ENCODE measurements at places on chromosomes 7 and 10.

GRCh38 chr7:17242504-17242903 is 55.9 kb upstream of the AHR start:
- no peak for DNase-seq

DNA sequence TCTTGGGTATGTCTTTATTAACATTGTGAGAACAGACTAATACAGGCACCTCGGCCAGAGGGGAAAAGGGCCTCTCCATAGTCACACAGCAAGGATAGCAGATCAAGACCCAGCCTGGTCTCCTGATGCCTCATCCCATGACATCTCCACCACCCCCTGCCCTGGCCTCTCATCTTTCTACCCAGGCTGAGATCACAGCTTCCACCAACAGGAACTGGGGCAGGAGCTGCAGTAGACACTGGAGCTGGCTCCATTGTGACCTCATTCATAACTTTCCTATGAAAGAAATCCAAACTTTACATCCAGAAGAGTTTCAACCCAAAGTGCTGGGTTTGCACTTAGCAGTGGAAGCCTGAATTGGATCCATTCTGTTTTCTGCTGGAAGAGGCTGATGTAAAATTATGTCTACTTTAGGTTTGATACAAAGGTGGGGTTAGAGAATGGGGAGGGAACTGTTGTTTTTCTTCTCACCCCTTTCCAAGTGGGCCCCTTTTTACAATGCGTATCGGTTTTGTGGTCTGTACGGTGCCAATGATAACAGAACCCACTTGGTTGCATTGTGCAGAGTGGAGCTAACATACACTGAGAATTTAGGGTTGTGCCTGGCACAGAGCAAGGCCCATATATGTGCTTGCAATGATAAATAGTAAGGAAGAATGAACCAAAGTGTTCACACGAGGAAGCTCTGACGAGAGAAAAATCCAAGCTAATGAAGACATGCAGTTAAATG is 28.6 kb upstream of the INSIG1 start:
- DNase-seq: no peak

DNA sequence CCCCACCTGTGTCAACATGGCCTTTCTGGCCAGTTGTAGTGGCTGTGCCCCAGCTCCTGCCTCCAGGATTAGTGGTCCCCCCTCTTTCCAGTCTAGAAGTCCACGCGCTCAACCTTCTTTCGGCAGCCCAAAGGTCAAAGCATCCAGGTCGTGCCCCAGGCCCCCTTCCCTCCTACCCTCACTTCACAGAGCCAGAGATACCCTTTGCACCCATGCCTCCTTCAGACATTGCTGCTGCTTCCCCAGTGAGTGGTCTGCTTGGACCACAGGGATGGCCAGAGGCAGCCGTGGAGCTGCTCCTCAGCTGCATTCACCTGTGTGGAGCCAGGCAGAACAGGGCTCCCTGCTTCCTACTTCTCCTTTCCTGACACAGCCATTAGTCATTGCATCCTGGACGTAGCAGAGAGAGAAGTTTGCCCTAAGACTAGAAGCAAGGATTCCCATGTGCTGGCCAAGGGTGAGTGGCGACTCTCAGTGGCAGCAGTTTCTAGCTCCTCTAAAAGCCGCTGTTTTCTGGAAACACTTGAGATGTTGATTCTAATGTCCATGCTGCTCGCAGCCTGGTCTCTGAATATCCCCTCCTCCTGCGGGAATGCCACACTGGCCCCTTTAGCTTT is 243.1 kb upstream of the SHH start:
- DNase-seq: no peak

GRCh38 chr10:79984851-79985250 is 35.9 kb upstream of the SFTPD start:
- peak; percentile 1 for DNase-seq

DNA sequence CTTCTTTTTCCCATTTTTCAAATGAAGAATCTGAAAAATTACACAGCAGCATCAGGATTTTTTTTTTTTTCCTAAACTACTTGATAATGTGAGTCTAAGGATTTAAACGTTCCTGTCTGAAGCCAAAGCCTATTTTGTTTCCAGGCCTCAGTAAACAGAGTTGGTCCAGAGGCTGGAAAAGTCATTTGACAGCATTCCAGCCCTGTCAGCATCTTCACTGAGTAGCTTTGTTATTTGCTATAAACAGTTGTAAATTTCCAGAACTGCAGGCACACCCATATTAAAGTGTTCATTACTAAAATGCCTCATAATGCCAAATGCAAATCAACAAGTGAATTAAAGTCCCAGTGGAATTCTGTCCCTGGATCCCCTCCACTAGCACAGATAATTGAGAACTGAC is 35.5 kb upstream of the KMT2E start:
- no peak for DNase-seq

DNA sequence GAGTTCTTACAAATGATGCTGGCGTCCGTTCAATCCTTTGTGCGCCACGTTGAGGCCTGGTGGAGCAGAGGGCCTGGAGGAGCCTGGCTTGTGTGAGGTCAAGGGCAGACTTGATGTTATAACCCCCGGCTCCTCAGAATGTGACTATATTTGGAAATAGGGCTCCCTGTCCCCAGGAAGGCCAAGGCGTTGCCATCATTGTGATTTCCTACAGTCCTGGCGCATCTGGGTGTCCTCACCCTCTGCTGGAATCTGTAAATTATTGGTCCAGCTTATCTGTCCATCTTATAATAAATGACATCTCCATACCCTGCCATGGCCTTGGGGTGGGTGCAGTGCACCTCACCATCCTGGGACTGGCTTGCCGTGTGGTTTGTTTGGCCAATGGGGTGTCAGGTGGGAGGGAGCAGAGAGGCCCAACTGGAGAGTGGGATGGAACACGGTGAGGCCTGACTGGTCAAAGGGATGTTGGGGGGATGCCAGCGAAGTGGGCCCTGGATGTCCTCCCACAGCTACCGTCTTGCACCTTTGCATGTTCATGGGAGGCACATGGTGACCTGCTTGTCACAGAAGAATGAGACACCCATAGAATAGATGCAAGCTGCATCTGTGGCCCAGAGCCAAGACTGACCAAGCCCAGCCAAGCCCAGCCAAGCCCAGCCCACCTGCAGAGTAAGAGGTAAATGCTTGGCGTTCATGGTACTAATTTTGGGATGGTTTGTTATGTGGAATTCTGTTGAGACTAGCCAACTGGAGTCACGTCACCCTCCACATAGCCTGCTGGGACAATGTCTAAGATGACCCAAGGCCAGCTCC is 11.1 kb upstream of the LRRC27 start:
- no peak for DNase-seq

DNA sequence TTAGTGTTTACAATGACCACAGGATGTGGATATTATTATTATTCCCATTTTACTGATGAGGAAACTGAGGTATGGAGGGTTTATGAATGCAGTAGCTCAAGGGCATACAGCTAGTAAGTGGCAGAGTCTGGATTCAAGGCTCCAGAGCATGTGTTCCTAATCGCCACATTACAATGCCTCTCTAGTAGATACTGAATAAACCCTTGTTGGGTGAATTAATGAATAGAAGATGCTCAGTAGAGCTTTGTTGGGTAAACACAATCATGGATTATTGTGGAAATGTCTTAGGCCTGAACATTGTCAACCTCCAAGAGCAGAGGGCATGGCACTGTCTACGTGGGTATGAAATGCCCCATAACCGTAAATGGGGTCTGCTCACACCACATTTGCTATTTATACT is 545.3 kb downstream of the LRMDA start:
- DNase-seq: no peak

GRCh38 chr7:85290269-85290668 is 103.4 kb upstream of the SEMA3D start:
- no peak for DNase-seq

GRCh38 chr7:68542831-68543230 is 1055.4 kb upstream of the AUTS2 start:
- DNase-seq: peak; percentile 37

DNA sequence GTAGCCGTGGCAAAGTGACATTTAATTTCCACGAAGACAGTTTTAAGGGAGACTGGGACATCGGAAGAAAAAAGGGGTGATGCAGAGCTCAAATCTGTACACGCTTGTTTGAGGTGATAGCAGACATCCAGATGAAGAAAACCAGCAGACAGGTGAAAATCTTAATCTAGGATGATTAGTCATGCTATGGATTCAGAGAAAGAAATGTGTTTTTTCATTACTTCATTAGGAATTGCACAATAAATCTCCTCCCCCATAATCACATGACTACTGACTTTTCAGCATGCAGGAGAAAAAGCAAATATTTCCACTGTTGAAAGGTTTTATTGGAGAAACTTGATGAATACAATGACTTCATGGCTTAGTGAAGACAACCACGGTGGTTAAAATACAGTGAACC is 2.5 kb downstream of the NUDT5 start:
- peak; percentile 37 for DNase-seq

- DNase-seq: no peak
Measured at GRCh38 chr7:29593459-29593858, 29.8 kb downstream of the PRR15 start.

GRCh38 chr7:134834689-134835462 is 55.4 kb downstream of the CALD1 start:
- DNase-seq: peak; percentile 86

- no peak for DNase-seq
Measured at GRCh38 chr10:124253006-124253405, 159.6 kb upstream of the CHST15 start.

DNA sequence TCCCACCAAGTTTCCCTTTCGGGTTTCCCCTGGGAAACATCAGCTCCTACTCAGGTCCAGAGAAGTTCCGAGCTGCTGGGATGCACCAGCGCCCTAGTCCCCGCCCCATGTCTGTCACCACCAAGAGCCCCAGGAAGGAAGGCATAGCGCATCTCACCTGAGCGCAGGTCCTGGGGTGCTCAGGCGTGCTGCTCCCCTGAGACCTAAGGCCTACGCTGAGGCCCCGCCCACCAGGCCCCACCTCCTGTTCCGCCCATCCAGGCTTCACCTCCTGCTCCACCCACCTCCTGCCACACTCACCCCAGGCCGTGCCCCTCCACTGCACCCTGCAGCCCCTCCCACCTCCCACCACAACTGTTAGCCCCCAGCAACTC is 1.2 kb upstream of the TFR2 start:
- DNase-seq: no peak

- DNase-seq: no peak
Measured at GRCh38 chr7:118040562-118040961, 143.4 kb upstream of the LSM8 start.

GRCh38 chr10:96719850-96720421 is 378 bp downstream of the PIK3AP1 start:
- no peak for DNase-seq

DNA sequence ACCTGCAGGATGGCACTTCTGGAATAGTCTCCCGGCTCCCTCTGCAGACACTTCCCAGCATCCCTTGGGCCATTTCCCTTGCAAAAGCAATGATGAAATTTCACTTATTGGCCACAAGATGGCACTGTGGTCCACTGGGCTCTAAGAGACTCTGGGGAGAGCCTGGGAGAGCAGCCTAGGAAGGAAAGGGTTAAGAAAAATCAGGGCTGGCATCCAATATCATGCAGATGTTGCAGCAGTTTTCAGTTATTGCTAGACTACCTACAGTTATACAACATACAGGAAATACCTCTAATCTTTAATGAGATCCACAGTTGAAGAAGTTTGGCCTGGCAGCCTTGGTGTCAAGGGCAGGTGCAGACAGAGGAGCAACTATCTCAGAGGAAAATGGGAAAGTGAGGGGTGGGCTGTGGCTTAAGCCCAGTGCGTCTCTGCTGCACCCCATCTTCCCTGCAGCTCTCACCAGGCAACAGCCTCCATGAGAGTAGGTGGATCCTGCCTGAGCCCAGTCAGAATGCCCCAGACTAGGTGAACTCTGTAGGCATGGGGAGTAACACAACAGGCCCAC is 100.2 kb upstream of the PRSS58 start:
- DNase-seq: peak; percentile 71

DNA sequence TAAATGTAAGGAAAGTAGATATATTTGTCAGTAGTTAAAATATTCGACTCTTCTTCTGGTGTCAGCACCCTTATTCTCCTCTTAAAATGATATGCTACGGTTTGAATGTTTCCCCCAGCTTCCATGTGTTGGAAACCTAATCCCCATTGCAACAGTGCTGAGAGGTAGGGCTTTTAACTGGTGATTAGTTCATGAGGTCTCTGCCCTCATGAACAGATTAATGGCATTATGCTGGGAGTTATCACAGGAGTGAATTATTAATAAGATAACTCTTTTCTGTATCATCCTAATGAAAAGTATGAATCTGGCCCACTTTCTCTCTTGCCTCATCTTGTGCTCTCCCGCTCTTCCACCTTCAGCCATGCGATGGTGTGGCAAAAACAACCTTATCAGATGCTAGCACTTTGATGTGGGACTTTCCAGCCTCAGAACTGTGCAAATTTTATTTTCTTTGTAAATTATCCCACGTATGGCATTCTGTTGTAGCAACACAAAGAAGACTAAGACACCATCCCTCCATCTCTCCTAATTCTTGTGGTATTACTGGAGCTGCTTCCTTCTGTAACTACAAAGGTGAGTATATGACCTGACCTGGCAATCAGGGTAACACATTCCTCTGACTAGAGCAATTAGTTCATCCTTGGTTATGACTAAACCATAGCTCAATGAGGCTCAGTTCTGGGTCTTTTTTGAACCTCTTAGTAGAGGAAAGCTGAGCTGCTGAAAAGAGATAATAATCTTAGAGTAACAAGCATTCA is 171.1 kb upstream of the TMEM196 start:
- no peak for DNase-seq

- DNase-seq: peak; percentile 5
Measured at GRCh38 chr7:3393862-3394261, 92.8 kb downstream of the SDK1 start.

DNA sequence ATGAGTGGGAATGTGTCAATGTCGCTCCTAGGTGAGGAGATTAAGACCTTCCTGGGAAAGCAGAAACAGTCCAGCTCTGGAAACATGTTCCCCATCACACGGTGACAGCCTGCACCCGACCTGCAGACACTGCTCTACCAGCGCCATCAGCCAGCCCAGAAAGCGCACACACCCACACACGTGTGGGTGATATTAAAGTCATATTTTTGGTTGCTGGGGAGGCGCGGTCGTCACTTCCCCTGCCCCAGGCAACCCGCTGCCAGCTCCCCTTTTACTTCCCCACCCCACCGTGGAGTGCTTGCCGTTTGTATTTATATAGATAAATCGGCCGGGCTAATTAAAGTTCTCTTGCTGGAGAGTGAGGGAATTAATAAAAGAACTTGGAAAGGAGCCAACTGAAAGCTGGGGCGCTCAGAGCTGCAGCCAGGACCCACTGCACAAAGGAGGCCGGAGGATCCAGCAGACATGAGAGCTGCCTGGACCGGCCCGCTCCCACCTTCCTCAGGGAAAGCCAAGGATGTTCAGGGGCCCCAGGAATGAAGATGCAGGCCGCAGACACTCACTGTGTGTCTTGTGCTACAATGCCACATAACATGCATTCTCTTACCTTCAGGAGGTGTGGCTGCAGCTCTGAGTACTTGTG is 145.2 kb upstream of the UNC5B start:
- no peak for DNase-seq

DNA sequence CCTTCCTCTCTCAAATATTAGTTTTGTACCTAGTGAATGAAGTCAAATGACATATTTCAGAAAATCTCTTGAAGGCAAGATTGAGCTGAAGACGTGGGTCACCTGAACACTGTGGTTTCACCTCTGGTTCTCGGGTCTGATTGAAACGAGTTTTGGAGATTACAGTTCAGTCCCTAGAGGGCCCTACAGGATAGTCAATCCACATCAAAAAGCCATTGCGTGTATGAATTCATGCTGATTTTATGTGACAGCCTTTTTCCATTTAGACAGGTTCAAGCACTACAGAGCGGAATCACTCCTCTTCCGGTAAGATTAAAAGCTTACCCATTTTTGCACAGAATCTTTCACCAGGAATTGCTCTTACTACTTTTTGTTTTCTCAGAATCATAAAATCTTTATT is 62.2 kb downstream of the VIM start:
- DNase-seq: peak; percentile 19

- peak; percentile 93 for DNase-seq
Measured at GRCh38 chr7:105198223-105198622, 184.2 kb downstream of the KMT2E start.
